ENCODE measurements at places on chromosomes 3 and 15.

DNA sequence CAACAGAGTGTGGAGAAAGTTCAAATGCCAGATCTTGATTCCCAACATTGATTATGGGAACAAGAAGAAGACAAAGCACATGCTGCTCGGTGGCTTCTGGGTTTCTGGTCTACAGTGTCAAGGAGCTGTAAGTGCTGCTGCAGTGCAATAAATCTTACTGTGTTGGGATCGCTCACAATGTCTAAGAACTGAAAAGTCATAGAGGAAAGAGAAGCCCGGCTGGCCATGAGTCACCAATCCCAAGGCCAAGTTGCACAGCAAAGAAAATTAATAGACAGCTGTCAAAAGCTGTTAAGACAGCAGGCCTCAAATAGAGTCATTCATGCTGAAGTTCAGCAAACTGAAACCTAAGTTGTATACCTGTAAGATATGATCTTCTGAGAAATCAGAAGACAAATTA is 33.2 kb upstream of the SPPL2A start:
- no peak for DNase-seq

- DNase-seq, result peak; percentile 29
Measured at GRCh38 chr3:71022551-71023335, 560.8 kb downstream of the FOXP1 start.

DNA sequence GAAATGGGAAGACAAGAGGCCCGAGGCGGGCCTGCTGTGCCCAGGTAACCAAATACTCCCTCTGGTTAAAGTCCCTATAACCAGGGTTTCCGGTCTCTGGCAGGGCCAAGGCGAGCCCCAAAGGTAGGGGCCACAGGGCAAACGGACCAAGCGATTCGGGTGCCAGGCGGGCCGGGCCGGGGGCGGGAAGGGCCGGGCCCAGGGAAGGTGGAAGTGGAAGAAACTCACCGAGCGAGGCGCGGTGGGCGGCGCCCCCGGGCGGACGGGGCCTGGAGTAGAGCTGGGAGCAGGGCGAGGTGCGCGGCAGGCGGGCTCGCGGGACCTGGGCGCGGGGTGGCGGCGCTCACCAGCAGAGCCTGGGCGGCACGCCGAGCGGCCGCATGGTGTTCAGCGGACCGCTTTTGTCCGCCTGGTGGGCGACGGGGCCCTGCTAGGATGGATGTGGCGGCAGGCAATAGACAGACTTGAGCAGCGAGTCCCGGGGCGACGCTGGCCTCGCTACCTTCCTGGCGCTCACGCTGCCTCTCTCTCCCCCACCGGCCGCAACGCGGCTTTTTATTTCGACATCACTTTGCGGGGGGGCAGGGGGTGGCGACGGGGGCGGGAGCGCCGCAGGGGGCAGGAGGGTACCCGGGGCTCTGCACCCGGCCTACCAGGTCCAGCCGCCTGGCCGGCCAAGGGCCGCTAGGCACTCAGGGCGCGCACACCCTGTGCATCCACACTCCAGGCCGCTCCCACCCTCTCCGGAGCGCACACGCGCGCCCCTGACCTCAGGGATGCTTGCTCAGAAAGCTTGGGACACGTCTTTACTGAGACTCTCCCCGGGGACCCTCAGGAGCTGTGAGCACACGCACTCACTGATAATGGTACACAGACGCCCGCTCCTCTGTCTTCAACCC is at the start of gene GATA2:
Gene GATA2, minus strand, starts transcription at position 531 of the 899 bp plus-strand sequence. CDS start 6,170 bp downstream, outside the sequence.
- peak; percentile 41 for DNase-seq

DNA sequence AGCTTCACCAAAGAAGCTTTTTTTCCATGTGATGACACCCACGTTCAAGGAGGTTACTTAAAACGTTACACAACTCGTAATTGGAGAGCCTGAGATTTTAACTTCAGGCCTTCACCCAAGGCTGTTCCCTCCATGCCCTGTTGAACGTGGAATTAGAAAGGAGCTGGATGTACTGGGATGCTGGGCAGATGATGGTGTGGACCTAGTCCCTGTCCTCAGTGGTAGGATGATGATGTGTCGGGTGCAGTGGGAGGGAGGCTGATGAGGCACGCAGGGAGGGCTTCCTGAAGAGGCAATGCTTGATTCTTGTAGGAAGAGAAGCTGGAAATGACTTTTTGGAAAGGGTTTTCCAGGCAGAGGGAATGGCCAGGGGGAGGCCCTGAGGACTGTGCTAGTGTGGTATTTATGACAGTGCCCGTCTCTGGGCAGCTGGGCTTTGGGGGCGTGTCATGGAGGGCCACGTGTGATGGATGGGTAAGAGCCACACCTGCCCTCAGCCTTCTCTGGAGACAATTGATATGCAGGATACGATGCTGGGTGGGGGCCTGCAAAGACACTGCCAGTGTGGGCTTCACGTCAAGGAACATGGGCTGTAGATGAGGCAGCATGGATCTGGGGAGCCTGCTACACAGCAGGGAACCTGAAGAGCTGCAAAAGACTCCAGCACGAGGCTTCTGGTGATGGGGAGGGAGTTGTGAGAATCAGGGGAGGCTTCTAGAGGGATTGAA is 15.3 kb downstream of the SYNM start:
- DNase-seq, result no peak

DNA sequence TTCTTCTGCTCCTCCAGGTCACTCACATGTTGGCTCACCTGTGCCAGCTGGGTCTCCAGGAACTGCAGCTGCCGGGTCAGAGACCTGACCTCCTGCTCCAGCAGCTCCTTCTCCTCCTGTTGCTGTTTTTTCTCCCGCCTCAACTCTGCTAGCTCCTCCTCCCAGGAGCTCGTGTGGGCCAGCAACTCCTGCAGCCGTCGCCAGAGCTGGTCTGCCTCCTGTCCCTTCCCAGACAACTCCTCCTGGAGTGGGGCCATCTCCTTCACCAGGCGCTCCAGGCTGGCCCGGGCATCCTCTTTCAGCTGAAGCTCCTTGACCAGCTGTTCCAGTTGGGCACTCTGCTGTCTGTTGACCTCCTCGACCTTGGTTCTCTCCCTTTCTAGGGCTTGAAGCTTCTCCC is 24.5 kb downstream of the CXCR6 start:
- no peak for DNase-seq

DNA sequence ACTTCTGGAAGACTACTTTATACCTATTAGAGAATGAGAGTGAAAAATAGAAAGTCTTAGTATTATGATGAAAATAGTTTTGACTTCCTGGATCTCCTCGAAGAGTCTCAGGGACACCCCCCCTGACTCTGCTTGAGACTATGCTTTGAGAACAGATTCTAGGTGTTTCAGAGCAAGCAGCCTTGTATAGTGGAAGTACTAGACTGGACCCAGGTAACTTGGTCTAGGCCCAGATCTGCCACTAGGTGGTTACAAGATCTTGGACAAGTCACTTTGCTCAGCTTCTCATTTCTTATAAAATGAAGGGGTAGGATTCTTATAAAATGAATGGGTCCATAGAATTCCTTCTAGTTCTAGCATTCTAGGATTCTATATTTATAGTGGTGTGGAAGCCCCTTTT is 9.1 kb downstream of the ABHD5 start:
- no peak for DNase-seq

- no peak for DNase-seq
Measured at GRCh38 chr15:63392361-63393009, 10.8 kb upstream of the CA12 start.

DNA sequence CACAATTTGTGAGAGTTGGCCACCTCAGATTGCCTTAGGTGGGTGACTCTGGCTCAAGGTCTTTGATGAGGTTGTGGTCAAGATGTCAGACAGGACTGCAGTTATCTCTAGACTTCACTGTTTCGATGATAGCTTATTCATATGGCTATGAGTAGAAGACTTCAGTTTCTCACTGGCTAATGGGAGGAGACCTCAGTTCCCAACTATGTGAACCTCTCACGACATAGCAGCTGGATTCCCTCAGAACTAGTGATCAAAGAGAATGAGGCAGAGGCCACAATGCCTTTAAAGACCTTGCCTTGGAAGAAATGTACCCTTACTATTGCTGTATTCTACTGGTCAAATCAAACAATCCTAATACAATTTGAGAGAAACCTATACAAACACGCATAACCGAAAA is 607.5 kb upstream of the ROBO2 start:
- DNase-seq, result no peak

- DNase-seq, result peak; percentile 47
Measured at GRCh38 chr3:135556174-135556573, 409.4 kb upstream of the PPP2R3A start.

DNA sequence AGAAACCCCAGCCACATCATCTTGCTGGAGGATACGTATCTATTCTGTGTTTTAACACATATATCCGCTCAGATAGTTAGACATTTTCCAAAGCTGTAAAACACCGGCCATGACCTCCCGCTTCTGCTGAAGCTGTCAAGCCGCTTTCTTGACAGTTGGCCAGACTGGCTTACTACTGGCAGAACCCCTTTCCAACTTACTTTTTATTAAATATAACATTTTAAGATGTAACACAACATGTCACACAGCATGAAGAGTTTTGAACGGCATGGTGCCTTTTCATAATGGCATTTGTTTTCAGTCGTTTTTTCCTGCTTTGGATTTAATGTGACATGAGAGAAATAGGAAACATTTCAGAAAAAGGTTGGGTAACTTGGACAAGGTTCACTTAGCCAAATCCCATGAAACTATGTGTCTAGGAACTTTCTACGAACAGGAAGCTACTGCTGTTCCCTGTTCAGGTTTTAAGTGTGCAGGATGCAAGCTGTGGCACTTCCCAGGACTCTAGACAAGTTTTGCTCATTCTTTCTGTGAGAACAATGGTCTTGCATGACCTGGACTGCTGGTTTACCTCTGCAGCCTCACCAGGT is 281.4 kb downstream of the THSD4 start:
- no peak for DNase-seq

DNA sequence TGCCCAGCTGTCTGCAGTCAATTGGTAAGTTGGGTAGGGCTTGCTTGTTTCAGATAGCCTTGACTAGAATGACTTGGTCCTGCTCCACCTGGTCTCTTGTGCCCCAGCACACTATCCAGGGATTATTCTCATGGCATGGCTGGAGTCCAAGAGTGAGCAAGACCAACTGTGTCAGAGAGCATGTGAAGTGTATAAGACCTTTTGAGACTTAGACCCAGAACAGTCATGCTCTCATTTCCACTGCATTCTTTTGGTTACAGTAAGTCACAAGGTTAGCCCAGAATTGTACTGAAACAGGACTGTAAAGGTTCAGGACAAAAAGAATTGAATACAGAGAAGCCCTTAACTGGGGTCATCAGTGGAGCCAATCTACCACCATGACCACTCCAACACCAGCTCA is 650.8 kb upstream of the ADAMTS9 start:
- DNase-seq, result no peak

GRCh38 chr3:133896002-133896761 is 500 bp upstream of the RAB6B start:
- peak; percentile 42 for DNase-seq

GRCh38 chr3:13657660-13658435 is 108.9 kb downstream of the FBLN2 start:
- DNase-seq, result peak; percentile 92

- no peak for DNase-seq
Measured at GRCh38 chr3:140920029-140920428, 21.6 kb upstream of the SLC25A36 start.

- DNase-seq, result no peak
Measured at GRCh38 chr3:104536715-104537114, 830.0 kb upstream of the ALCAM start.

GRCh38 chr15:100924436-100924835 is 5.3 kb downstream of the LRRK1 start:
- no peak for DNase-seq

- DNase-seq, result no peak
Measured at GRCh38 chr15:90701880-90702630, 15.1 kb upstream of the BLM start.

DNA sequence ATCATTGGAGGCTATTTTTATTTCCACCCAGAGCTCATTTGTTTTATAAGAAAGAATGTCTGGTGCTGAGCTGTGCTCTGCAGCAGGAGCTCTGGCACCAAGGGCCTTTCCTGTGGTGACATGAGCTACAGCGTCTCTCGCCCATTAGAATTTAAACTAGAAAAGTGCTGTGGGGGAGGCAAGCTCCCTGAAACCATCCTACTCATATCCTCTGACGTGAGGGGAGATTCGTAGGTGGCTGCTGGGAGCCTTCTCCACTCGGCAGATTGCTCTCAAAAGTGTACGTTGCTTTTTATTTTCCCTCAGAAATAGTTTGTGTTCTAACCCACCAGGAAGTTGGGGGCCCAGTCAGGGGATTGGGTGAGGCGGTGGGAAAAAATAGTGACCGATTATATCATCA is 76.3 kb upstream of the ARHGEF3 start:
- DNase-seq, result no peak

DNA sequence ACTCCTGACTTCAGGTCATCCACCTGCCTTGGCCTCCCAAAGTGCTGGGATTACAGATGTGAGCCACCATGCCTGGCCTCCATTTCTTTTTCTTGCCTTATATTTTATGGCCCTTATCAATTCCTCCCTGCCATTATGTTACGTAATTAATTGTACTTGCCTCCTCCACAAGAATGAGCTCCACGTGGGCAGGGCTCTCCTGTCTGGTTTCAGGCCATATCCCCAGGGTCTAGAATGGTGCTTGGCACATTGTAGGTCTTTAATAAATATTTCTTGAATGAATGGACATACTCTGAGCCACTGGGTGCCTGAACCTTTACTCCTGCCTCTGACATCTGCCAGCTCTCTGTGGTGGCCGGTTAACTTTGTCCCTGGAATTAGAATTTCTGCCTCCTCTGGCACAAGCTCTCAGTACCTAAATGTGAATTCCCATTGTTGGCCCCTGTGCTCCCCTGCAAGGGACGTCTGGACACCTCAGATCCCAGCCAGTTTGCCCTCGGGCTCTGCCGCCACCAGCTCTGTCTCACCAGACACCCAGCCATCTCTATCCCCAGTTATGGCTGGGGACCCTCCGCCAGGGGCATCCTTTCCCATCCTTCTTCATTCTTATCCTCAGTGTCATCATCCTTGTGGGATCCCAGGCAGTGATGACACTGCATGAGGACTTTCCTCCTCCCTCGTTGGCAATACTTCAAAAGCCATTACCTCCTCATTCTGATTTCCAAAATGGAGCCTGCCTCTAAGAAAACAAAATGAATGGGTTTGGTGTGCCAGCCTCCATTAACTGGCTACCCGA is 165.6 kb upstream of the SMAD3 start:
- DNase-seq, result peak; percentile 65

GRCh38 chr3:184250167-184250828 is 826 bp downstream of the EEF1AKMT4 start:
- peak; percentile 86 for DNase-seq

DNA sequence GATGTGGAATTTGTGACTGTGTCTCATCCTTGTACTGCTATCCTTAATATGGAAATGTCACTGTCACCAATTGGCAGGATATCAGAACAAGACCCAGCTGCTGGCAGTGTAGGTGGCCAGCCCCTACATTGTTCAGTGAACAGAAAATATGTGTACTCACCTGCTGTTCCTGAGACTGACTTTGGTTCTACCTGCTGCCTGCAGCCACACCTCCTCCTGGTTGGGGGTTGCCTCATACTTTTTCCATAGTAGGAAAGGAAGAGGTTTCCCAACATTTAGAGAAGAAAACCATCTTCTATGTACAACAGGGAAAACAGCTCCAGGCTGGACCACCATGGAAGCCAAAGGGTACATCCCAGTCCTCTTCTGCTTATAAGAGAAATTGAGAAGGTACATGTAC is 35.9 kb downstream of the SLC12A1 start:
- no peak for DNase-seq
